ENCODE measurements at places on chromosomes 6 and 20.

DNA sequence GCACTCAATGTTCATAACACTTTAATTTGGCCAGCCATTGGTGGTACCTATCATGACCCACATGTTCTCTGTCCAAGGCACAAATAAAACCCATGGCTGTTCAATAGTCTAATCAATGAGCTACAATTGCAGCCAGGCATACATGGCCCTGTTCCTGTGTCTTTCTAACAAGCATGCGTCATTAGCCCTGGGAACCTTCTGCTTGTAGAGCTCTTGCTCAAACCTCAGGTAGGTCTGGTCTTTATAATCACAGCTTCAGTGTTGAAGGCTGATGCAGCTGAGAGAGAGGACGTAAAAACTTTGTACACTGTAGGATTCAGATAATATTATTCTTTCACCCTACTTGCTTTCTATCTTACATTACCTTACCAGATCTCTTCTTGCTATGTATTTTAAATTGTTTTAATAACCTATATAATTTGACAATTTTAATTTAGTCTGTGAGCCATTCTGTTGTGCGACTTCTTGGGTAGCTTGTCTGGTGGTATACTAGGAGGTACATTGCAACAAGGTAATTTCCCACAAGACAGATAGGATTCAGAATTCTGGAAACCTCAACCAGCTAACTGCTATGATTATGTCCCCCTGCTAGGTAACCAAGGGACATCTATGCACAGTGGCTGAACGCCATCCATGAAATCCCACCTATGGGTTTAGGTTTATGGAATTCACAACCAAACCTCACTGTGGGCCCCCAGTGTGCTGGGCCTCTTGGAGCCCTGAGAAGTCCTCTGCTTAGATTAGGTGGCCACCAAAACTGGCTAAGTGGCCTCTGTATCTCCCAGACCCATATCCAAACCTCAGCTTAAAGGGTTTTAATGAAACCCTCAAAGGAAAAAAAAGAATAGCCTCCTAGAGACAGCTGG lies 55.4 kb upstream of the RIPOR2 start:
- no peak for DNase-seq

GRCh38 chr6:157951828-157952227 lies 29.8 kb upstream of the SYNJ2 start:
- DNase-seq = peak; percentile 66

DNA sequence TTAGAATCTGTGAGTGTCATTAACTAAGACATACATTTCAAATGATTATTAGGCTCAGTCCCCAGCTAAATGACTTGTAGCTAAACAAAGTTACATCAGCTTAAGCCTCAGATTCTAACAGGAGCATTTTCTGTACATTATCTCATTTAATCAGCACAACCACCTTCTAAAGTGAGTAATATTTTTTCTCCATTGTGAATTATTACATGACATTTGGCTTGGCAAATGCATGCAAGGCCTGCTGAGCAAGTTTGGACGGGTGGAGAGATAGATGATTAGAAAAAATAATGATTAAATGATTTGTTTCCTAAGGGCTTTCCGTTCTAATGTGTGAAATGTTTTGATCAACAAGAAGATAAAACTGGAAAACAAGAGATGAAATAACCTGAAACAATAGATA lies 20.7 kb downstream of the DCBLD1 start:
- no peak for DNase-seq

DNA sequence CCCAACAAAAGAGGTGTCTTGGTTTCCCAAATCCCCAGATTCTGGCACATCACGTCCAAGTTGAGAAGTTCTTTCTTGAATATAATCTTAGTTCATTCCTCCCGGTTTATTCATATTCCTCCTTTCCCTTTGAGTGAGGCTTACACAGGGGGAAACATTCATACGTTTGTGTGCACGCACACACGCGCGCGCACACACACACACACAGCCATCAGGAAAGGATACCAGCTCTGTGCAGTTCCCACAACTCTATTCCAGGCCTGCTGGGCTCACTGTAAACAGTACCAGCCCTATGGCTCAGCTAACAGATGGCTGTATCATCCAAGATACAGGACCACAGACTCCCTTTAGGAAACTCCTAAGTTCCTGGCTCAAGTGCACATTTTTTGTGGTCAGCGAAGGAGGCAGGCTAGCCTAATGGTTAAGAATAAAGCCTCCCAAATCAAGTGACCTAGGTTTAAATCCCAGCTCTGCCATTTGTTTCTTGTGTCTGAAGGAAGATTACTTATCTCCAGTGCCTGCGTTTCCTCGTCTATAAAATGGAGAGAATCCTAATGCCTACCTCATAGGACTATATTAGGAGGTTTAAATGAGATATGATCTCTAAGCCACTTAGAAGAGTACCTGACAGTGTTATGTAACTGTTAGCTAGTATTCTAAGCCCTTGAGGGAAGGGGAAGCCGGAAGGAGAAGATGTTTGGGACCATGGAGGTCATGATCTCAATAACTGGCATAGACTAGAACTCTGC lies 3.7 kb upstream of the TAF8 start:
- DNase-seq = peak; percentile 37

DNA sequence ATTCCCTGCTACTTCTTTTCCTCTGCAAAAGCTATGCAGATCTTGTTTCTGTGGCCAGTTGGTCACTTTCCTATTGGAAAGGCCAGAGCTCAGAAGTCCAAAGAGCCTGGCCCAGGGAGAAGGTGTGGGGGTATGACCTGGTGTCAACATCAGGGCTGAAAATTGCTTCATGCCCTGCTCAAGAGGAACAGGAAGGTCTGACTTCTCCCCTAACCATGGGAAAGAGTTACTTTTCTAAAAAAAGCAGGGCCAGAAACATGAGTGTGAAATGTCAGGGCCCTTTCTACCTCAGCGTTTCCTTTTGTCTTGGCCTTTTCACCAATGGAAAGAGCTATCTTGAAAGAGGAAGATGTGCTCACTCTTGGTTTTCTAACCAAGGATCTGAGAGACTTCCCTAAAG lies 117.4 kb downstream of the MAFB start:
- no peak for DNase-seq

DNA sequence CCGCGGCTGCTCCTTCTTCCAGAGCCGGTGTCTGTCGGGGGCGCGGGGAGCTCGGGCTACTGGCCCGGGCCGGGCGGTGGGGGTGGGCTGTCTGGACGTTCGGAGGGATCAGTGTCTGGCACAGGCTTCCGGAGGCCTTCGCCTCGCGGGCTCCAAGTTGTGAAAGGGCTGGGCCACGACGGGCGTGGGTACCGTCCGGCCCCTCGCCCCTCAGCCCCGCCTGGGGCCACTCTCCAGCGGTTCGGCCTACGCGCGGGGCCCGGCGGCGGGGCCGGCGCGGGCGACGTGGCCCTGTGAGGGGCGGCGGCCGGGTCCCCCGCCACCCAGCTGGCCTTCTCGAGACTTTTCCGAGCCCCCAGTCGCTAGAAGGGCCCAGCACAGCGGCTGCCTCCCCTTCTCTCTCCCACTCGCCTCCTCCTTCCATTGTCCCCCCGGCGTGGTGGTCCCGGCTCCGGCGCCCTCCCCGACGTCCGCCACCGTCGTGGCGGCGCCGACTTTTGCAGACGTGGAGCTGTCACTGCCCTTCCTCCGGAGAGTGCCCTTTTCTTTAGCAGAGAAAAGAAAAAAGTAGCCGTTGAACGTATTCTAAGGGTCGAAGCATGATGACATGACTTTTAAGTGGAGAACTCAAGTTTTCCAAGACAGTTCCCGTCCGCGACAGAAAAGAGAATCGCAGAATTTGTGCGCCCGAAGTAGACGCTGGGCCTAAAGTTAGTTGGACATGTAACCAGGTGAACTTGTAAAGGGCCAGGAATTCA lies 571 bp downstream of the ITCH start:
- DNase-seq = peak; percentile 67

- DNase-seq = no peak
Observed at GRCh38 chr6:56807326-56807988, 147.4 kb upstream of the BEND6 start.

DNA sequence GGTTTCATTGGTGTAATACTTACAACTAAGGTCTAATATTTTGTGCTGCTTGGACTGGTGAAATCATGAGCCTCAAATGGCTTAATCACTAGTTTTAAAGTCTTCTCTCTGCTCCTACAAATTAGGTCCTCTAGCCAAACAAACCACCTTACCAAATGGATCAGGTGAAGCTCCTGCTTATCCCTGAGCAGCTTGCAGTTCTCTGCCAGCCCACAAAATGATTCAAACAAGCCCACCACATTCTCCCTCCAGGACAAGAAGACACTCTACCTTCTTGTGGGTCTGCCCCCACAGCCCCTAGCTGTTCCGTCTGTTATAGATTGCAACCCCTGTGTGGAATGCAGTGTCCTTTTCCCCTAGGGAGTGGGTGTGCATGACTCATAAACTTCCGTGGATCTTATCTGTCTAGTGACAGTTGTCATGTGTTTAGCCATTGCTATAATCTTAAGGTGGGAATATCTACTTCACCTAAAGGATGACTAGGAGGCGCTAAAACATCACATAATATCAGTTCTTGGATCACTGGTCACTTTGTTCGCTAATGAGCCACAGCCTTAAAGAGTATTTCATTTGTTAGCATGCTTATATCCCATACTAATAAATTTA lies 940.5 kb upstream of the MANEA start:
- DNase-seq = peak; percentile 47

DNA sequence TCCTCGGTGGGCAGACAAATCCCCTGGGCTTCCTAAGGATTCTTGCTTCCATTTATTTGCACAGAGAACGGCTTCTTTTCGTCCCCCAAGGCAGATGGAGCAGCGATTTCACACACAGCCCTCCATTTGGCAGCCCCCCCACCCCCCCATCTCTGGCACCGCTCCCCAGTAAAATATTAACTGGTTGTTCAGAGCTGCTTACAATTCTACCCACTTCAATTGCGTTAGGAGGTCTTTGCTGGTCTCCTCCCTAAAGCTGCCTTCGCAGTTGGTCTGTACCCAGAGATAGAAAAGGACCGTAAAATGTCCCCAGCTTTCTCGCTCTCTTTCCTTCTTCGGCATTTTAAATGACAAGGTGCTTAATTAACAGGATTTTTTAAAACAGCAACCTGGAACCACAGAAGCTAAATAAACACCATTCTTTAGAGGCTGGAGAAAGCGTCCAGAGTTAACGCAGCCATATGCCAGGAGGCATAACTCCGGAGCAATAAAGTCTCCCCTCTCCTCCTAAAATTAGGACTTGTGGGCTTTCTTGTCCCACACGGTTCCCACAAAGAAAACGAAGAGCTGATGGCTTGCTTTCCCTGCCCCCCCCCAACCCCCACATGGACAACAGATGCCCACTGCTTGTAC lies 1.7 kb upstream of the ZMYND8 start:
- DNase-seq = no peak

GRCh38 chr6:33808641-33809180 lies 4.9 kb upstream of the MLN start:
- DNase-seq = no peak

- peak; percentile 66 for DNase-seq
Observed at GRCh38 chr6:34934516-34934915, 45.5 kb downstream of the ANKS1A start.

DNA sequence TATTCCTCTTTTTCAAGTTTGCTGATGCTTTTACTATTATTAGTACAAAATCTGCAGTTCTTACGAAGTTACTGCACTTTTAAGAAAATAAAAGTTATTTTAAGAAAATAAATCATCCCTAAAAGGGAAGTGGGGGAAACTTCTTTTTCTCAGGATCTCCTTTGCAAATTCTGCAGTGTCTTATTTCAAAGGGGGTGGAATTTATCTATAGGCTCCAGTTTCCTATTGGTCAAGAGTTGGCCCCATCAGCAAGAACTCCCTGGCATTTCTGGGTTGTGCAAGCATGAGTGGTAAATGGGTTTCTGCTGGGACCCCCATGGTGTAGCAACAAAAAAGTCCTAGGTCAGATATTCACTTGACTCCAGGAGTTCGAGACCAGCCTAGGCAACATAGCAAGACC lies 136.3 kb upstream of the PRDM1 start:
- DNase-seq = no peak

- peak; percentile 60 for DNase-seq
Observed at GRCh38 chr6:77620278-77620882, 32.5 kb upstream of the MEI4 start.

DNA sequence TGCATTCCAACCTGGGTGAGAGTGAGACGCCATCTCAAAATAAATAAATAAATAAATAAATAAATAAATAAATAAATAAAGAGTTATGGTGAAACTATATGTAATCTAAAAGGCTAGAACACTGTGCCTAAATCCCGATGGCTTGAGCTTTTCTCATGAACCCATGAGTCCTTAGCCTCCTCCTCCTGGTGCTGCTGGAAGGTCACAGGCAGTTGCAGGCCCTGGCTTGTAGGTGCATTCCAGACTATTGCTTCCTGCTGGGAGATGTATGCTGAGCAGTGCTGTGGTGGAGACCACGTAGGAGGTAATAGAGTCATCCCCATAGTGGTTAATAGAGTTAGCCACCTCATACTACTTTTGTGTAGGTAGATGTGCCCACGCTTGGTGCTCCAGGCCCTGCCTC lies 12.5 kb downstream of the PTK7 start:
- no peak for DNase-seq

- DNase-seq = no peak
Observed at GRCh38 chr6:102389994-102390393, 996.5 kb downstream of the GRIK2 start.

- no peak for DNase-seq
Observed at GRCh38 chr6:7954477-7955200, 44.1 kb upstream of the TXNDC5 start.

DNA sequence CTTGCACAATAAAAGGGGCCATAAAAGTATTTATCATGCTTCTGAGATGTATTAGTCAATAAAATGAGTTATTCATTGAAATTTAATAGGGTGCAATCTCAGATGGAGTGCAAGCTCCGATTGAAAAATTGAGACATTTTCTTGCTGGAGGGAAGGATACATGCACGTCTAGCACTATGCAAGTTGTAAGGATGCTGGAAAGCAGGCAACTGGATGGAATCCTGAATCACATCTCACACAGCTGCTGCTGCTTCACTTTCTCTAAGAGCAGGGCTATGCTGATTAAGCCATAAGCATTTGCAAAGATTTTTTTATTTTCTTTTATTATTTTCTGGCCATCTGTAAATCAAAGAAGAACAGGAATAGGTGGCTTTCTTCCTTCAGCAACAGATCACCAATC lies 308.8 kb upstream of the EPHA7 start:
- DNase-seq = no peak

GRCh38 chr20:297925-298775 lies 780 bp downstream of the ZCCHC3 start:
- DNase-seq = peak; percentile 64

- peak; percentile 30 for DNase-seq
Observed at GRCh38 chr20:42901689-42902440, 287.8 kb downstream of the PTPRT start.

DNA sequence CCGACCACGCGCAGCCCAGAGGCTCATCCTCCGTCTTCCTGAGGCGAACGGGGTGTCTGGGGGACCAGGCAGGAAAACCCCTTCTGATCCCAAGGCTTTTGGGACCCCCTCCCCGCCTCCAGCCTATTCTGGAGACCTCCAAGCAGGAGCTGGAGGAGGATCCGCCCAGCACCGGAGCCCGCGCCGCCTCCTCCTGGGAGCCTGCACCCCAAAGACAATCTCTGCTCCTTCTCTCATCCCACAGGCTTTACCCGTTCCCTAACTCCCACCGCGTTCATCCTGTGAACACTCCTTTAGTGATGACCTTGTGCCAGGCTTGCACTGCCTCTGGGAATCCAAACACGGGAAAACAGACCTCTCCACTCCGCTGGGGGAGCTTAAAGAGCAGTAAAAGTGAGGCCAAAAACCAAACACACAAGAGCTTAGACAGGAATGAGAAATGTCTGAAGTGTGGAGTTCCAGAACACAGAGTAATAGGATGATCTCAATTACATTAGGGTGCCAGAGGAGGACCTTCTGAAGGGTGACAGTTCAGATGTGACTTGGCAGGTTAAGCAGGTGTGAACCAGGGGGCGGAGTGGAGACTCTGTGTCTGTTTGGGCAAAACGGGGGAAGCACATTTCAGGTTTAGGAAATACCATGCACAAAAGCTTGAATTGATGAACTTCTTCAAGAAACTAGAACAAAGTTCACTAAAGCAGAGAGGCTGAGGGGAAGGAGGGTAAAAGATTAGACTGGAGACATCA lies 7.6 kb downstream of the HLA-DRB5 start:
- DNase-seq = peak; percentile 44
